Omental fat pad (tissue), 4 donors: ENCODE measurements at places on chromosomes 3 and 15. TPM values are rescaled to one million over a fixed set of nuclear protein-coding genes. Genes with fewer than 3 reads are reported as not detected.

TNFAIP8L3 gene
- 3.5 TPM for total RNA-seq

CRYBG3 gene
- total RNA-seq, result 49.0 TPM

PLA2G4E gene
- 0.12 TPM for total RNA-seq

C15orf39 gene
- total RNA-seq, result 25.0 TPM

SQOR gene
- 87.3 TPM for total RNA-seq

XYLB gene
- total RNA-seq, result 3.8 TPM

C3orf20 gene
- total RNA-seq, result not detected
